Naive B cell (primary cell): ENCODE measurements at places on chromosomes 1 and 21.

- no peak for DNase-seq
Observed at GRCh38 chr1:78236716-78237115, 190.9 kb downstream of the GIPC2 start.

DNA sequence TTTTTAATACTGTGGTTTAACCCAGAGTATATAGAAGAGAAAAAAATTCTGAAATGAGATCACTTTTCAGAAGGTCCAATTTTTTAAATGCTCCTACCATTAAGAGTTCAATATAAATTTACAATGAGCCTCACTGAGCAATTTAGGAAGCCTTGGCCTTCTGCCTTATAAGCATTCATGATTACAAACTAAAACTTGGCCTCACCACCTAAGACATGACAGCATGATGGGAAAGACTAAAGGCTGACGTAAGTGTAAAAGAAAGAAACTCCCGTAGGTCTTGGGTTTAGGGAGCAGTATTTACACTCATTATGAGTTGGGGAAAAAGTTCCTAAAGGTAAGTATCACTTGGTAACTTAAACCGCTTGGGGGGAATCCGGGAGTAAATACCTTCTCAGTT is 70.7 kb upstream of the ESRRG start:
- DNase-seq, result no peak

DNA sequence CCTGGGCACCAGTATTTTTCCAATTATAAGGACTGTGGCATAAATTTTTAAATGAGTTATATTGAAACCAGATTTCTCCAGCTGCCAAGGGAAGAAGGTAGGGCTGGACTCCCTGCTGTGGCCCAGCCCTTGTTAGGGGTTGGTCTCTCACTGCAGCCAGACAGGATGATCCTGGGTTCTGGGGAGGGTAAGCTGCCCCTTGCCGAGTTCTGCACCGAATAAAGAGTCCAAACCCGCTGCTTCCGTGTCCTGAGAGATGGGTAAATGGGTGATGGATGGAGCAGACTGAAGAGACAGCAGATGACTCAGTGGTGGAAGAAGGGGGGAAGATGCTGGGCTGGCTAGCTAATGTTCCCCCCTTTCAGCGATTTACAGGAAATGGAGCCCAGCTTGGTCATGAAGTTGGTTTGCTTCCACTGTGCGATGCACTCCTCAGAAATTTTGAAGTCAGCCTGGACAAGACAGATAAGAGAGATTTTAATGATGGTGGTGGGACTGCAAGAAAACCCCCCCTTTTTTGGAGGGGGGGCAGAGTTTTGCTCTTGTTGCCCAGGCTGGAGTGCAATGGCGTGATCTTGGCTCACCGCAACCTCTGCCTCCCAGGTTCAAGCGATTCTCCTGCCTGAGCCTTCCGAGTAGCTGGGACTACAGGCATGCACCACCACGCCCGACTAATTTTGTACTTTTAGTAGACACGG is 41.4 kb downstream of the YARS1 start:
- no peak for DNase-seq

GRCh38 chr1:181113059-181113641 is 24.6 kb downstream of the IER5 start:
- no peak for DNase-seq

GRCh38 chr1:41282679-41283317 is 40.7 kb upstream of the SCMH1 start:
- peak; percentile 15 for DNase-seq

- no peak for DNase-seq
Observed at GRCh38 chr1:186059752-186060151, 315.3 kb downstream of the TPR start.

GRCh38 chr1:106366627-106367319 is 689.7 kb upstream of the PRMT6 start:
- no peak for DNase-seq

GRCh38 chr21:39317134-39318090 is 4.0 kb upstream of the BRWD1 start:
- no peak for DNase-seq

- no peak for DNase-seq
Observed at GRCh38 chr1:33685256-33685655, 178.6 kb upstream of the HMGB4 start.

- DNase-seq, result no peak
Observed at GRCh38 chr1:110430366-110430765, 20.6 kb upstream of the PROK1 start.

DNA sequence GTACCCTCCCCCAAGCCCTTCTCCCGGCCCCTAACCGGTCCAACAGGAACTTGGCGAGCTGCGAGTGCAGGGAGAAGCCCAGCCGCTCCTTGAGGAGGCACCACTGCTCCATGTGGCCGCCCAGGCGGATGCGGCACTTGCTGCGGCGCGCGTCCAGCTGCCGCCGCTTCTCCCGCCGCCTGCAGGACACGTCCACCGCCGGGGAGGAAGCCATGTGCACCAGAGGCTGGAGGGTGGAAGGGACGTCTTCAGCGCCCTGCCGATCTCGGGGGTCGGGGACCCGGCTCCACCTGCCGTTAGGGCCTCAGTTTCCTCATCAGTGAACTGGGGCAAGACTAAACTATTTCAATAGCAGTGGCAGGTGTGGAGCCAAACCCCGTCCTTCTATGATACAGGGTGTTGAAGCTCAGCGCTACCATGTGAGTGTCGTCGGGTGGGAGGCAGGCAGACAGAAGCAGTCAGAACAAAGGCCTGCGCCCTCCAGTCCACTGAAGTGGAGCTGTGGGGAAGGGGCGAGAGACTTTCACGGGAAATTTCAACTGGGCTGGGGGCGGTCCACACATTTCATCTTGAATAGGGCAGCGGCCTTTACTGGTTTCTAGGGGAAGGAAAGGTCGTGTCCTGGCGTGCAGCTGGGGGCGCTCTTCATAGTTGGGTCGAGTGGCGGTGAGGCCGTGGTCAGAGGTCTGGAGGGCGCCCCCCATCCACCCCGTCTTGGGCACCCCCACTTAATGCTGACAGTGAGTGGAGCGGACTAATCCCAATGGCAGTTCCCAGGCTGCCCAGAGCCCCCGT is 592 bp downstream of the ZNF692 start:
- no peak for DNase-seq

- DNase-seq, result no peak
Observed at GRCh38 chr21:42313501-42313969, 1.7 kb downstream of the TFF3 start.

DNA sequence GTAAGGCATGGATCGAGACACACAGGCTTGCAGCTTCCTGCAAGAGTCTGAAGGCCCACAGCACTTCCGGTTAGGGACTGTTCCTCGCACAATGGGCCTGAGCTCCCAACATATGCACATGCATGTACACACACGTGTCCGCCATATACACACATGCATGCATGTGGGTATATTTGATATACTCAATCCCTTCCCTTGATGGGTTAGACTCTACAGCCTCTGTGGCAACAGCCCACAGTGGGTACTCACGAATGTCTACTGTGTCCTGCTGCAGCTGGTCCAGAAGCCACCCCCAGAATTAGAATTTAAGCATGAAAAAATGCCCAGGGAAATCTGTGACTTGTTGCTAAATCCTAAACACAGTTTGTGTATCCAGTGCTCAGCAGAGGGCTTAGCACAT is 9.9 kb downstream of the F3 start:
- DNase-seq, result no peak

- no peak for DNase-seq
Observed at GRCh38 chr1:77036560-77036959, 169.3 kb downstream of the ST6GALNAC5 start.

GRCh38 chr1:9203511-9203982 is 31.0 kb upstream of the H6PD start:
- no peak for DNase-seq

DNA sequence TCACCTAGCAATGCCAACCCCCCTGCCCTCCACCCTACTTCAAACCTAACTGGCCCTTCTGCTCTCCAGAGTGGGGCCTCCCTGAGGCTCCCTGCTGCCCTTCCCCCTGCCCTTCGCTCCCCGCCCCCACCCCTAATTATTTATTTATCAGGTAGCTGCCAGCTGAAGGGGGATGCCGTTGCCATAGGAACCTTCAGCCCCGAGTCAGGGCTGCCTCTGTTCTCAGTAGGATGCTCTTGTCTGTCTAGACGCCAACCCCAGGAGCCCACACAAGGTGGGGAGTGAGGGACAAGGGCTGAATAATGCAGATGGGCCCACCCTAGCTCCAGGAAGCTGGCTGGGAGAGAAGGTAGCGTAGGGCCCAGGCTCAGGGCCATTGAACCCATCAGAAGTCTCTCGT is 41.1 kb downstream of the NKAIN1 start:
- no peak for DNase-seq

DNA sequence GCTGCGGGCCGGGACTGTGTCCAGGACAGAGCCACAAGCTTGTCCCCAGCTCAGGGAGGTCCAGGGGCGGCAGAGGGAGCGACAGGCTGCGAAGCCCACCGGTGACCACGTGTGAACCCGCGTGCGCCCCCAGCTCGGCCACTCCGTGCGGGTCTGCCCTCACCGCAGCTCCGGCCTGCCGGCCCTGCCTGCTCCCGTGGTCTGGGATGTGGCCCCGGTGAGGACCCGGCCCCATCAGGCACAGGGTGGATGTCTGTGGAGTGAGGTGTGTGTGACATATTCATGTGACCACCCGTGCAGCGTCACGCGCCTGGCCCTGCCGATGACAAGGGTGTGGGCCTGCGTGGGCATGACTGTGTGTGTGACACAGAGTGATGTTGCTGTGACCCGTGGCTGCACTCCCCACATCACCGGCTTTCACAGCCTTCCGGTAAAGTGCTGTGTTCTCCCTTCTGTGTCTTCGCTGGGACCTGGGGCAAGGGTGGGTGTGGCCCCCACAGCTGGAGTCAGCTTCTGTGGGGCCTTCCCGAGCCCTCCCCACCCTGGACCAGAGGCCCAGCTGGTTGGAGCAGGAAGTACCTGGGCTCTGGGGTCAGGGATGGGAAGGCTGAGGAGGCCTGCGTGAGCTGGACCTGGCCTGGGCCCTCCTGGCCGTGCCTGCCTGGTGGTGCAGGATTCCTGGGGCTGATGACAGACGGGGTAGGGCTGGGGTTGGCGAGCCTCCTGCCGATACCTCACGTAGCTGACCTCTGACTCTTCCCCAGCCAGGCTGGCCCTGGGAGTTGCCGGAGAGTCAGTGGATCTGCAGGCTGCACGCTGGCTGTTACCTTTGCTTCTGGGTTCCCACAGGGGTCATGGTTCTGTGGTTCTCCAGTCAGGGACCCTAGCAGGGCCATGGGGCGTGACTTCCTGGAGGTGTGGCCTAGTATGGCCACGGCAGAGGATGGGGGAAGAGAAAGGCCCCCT is 4.1 kb downstream of the RNF223 start:
- DNase-seq, result peak; percentile 57

DNA sequence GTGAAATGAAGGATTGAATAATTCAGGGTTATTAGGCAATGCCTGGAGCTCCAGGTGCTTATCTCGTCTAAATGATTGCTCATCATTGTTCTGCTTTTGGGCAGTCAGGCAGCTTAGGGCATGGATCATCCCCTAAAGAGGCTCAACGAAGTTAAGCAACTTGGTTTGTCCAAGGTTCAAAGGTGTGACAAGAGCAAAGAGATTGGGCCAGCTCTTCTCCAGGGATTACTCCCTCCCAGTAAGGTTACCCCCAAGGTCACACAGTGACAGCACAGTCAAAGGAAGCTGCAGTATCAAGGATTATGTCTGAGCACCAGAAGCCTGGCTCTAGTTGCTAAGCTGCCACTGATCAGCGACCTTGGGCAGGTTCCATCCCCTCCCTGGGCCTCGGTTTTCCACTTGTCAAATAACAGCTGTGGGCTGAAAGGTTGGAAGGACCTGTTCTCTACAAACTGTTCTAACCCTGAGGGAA is 6.8 kb downstream of the ETNK2 start:
- DNase-seq, result no peak

DNA sequence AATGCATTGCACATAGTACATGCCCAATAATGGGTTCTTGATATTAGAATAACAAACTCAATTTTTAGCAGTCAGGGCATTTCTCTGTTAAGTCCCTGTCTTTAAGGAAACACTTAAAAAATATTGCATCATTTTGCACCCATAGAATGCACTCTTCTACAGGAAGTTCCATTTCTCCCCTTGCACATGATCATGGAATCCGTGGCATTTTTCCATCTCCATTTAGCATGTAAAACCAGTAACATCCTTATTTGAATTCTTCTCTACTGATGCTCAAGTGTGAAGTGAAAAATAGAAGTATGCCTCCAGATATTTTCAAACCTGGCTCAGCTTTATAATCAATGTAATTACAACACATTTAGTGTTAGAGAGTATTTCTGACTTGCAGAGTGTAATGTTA is 192.8 kb downstream of the RWDD3 start:
- no peak for DNase-seq

GRCh38 chr1:47598357-47598756 is 160.5 kb downstream of the FOXD2 start:
- no peak for DNase-seq

GRCh38 chr1:174276087-174276486 is 116.8 kb downstream of the RABGAP1L start:
- DNase-seq, result no peak

- no peak for DNase-seq
Observed at GRCh38 chr1:36906555-36906954, 127.8 kb downstream of the GRIK3 start.

- DNase-seq, result no peak
Observed at GRCh38 chr21:37383784-37384311, 17.3 kb downstream of the DYRK1A start.

DNA sequence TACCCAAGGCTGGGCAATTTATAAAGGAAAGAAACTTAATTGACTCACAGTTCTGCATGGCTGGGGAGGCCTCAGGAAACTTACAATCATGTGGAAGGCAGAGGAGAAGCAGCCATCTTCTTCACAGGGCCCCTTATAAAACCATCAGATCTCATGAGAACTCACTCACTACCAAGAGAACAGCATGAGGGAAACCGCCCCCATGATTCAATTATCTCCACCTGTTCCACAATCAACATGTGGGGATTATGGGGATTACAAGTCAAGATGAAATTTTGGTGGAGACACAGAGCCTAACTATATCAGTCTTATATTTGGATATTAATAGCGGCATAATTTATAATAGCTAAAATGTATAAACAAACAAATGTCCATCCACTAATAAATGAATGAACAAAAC is 1123.7 kb upstream of the NCAM2 start:
- no peak for DNase-seq

DNA sequence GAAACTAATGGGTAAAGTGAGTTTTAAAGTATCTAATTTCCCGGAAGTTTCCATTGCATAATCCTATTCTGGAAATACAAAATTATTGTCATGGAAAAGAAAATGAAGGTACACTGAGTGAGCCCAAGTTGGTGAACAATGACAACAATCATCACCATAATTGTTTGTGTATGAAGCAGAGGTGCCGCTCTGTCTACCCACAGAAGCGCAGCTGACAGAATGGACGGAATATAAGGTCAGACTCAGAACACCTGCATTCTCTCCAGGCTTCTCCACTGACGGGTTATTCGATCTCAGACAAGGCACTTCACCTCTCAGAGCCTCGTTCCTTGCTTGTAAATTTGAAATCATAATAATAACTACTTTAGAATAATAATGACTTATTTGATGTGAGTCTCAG is 99.1 kb upstream of the NGF start:
- no peak for DNase-seq

- peak; percentile 15 for DNase-seq
Observed at GRCh38 chr1:52296345-52296744, 69.7 kb downstream of the CC2D1B start.

DNA sequence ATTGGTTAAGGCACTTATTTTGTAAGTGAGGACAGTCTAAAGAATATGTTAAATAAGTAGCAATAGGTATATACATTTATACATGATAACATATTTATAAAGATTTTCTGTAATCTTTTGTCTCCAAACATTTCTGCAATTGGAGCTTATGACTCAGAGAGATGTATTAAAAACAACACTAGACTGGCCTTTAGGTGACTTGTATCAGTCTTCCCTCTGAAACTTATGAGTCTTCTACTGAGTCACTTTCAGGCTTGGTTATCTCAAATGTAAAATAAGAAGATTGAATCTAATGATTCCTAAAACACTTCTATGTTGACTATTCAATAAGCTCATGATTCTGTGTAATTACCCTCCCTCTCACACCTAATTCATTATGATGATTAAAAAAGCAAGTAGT is 672.6 kb upstream of the NEGR1 start:
- DNase-seq, result no peak
